ENCODE measurements at places on chromosomes 1 and 21.
A peak's percentile ranks its signal among the peaks of the same experiment; 100 is the strongest.

DNA sequence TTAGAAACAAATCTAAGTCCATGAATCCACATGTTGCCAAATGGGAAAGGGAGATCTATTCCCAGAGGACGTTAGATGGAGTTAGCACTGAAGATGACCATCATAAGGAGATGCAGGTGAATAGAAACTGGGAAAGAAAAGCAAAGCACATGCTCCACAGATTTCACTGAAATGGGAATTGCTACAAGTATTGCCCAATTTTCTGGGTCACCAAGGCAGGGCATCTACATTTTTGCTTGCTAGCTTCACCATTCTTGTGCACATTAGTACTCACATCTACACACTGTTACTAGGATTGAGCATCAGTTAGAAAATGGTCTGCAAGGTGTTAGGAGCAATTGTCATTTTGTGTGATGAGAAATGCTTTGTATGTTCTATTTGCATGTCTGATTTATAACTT lies 99.1 kb downstream of the JAK1 start:
- DNase-seq: no peak

GRCh38 chr1:185565302-185565701 lies 168.9 kb upstream of the HMCN1 start:
- DNase-seq: peak; percentile 63

GRCh38 chr1:195939844-195940243 lies 668.4 kb downstream of the KCNT2 start:
- peak; percentile 2 for DNase-seq

DNA sequence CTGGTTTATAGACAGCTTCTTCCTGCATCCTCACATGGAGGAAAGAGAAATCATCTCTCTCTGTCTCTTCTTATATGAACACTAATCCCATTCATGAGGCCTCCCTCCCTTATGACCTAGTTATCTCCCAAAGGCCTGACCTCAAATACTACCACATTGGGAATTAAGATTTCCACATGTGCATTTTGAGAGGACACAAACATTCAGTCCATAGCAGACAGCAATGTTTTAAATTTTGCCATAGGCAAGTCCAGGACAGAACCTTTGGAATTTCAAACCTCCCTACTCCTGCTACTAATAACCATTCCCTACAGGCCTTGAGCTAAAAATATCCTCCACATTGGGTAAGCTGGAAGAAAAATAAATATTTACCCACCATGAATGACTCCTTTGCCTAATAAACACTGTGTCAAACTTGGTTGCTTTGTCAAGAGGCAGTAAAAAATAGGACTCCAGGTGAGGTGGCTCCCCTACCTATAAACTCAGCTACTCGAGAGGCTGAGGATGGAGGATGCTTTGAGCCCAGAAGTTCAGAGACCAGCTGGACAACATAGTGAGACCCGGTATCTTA lies 113.7 kb downstream of the ZNF281 start:
- no peak for DNase-seq

DNA sequence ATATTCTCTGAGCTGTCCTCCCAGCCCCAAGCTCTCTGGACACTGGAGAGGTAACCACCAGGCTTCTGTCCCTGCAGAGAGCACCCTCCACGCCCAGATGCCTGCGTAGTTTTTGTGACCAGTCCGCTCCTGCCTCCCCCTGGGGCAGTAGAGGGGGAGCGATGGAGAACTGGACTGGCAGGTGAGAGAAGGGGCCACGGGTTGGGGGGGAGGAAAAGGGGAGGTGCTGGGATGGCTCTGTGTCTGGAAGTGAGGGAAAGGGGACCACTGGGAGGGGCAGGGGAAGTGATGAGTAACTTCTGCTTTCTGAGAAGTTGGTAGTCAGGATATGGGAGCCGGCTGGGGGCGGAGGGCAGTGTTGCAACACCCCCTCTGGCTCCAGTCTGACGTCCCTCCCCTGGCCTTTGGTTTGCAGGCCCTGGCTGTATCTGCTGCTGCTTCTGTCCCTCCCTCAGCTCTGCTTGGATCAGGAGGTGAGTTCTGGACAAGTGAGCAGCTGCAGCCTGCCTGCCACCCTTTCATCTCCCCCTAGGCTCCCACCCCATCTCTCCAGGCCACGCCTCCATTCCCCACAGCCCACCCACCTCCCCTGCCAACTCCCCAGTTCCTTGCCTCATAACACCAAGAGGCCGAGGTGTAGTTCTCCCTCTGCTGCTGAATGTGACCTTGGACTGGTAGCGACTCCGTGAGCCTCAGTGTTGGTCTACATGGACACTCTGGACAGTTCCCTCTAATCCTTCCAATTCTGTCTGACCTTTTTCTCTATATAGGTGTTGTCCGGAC lies 3.1 kb downstream of the ADAMTSL4 start:
- peak; percentile 50 for DNase-seq

DNA sequence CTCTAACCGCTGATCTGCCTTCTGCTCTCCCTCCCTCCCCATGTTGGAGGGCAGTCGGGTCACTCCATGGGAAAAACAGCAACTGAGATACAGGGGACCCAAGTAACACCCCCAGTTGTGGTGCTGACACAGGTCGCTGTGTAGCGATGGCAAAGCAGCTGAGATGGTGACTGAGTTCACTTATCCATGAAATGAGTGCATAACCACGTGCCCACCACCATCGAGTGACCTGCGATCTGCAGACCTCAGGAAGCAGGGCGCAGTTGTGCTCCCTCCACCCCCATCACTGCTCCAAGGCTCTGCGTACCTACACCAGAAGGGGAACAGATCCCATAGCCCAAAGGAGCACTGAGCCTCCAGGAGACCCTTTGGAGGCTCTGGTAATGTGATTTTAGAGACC lies 31.1 kb downstream of the KCNN3 start:
- no peak for DNase-seq

DNA sequence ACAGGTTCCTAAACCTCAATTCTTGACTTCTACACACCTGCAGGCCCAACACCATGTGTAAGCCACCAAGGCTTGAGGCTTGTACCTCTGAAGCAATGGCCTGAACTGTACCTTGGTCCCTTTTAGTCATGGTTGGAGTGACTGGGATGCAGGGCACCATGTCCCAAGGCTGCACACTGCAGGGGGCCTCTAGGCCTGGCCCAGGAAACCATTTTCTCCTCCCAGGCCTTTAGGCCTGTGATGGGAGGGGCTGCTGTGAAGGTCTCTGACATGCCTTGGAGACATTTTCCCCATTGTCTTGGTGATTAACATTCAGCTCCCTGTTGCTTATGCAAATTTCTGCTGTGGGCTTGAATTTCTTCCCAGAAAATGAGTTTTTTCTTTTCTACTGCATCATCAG lies 75.8 kb upstream of the ZNF678 start:
- no peak for DNase-seq

GRCh38 chr1:243931957-243932356 lies 81.9 kb upstream of the AKT3 start:
- DNase-seq: no peak

GRCh38 chr1:119108988-119109387 lies 31.5 kb downstream of the WARS2 start:
- no peak for DNase-seq

- no peak for DNase-seq
Measured at GRCh38 chr1:39453603-39454002, 37.8 kb upstream of the BMP8A start.

GRCh38 chr1:17137441-17137840 lies 18.2 kb upstream of the PADI2 start:
- DNase-seq: no peak

DNA sequence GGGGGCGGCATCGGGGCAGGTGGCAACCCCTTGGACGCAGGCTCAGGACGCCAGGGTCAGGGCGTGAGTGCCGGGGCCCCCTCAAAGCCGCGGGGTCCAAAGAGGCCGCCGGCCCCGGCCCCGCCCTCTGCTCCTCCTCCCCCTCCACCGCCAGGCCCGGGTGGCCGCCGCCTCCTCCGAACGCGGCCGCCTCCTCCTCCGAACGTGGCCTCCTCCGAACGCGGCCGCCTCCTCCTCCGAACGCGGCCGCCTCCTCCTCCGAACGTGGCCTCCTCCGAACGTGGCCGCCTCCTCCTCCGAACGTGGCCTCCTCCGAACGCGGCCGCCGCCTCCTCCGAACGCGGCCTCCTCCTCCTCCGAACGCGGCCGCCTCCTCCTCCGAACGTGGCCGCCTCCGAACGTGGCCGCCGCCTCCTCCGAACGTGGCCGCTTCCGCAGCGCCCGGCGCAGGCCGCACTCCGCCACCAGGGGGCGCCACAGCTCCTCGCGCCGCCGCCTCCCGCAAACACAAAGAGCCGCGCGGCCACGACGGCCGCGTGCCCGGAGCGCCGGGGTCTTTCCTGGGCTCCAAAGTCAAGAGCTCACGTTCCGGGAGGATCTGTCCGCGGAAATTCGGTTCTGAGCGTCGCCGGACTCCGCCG lies 19.3 kb upstream of the SAMD11 start:
- DNase-seq: peak; percentile 51

GRCh38 chr1:208326033-208326432 lies 81.8 kb upstream of the PLXNA2 start:
- DNase-seq: no peak

DNA sequence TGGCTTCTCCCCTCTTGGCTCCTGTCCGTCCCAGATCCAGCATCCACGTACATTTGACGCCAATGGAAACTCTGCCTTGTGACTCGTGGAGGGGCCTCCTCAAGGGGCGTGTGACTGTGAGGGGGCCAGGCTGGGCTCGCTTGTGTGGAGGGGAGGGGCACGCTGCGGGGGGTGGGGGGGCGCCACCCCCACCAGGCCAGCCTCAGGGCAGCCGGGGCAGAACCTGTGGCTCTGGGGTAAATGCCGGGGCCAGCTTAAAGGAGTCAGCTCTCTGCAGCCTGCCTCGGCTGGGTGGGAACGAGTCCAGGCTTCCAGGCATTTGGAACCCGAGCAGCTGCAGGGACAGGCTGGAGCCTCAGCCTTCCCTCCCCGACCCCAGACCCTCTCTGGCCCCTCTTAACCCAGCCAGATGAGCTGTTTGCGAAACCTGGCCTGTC lies 94.1 kb downstream of the SIK1 start:
- no peak for DNase-seq

DNA sequence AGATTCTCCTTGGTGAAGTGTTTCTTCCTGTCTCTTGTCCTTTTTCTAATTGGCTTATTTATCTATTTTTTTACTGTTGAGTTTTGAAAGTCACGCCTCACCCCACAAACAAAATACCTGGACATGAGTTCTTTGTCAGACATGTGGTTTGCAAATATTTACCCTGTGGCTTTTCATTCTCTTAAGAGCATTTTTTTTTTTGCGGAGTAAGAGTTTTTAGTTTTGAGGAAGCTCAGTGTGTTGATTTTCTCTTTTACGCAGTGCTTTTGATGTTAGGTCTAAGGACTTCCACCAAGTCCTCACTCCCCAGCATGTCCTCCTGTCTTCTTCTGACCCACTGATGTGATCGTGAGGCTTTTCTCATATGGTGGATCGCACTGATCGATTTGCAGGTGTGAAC lies 7.6 kb downstream of the DFFB start:
- DNase-seq: no peak

GRCh38 chr1:153288634-153289275 lies 24.0 kb downstream of the PGLYRP3 start:
- DNase-seq: peak; percentile 2

DNA sequence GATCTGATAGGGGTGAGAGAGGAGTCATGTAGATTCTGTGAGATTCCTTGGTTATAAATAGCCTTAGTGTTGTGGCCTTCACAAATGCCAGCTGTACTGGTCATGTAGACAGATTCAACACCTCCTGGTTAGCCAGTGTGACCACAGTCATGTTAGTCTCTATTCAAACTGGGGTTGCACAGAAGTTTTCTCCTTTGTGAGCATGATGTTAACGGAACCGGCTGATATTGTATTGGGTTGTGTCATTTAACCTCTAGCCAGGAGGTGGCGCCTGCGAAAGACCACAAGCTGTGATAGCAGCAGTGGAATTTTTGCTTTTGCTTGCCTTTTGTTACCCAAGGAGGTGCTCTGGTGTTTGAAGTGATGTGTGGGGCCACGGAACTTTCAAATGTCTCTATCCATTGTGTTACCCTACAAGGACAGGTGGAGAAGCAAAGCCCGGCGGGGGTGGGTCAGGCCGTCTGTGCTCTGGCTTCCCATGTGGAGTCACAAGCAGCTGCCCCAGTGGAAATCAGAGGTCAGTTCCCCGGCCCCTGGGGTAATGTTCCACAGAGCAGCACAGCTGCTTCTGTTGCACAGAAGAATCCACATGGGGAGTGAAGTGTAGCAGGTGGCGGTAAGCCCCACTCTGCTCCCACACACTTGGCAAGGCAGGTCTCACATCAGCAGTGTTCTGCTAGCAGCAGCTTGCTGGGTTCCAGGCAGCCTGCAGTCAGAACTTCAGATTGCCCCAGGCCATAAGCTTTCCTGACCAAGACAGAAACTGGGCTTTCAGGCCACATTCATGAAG lies 112.6 kb downstream of the ADAMTS1 start:
- DNase-seq: peak; percentile 34

DNA sequence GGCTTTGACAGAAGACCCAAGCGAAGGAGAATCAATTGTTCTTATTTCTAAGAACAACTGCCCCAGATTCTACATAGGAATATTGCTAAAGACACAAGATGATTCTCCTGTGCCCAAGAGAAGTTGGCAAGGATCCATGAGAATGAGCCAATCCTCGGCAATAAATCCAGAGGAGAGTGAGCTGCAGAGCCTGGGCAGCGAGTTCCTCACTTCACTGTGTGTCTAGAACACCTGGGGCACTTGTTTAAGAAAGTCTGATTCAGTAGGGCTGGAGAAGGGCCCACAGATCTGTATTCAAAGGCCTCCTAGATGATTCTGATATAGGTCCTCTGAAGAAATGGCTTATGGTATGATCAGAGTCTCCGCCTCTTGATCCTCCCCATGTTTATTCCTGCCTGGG lies 31.8 kb downstream of the GADD45A start:
- DNase-seq: no peak

DNA sequence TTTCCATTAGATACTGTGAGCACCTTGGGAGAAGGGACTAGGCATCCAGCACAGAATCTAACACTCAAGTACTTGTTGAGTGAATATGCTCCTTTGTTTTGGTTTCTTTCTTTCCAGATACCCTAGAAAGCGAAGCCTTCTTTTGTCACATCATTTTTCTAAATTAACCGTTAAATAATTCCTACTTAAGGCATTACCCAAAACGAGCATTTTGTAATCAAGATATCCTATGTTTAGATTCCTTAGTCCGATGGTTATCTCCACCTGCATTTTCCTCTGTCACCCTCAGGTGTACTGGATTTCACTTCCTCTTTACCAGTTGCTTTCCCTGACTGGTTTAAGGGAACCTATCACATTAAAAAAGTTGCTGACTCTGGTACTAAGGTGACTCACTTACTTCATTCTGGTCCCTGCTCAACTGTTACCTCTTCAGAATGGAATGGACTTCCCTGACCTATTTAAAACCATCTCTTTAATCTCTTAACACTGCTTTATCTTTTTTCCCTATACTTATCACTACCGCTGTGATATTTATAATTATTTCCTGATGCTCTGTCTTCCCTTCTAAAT lies 3.2 kb downstream of the B3GALNT2 start:
- no peak for DNase-seq

GRCh38 chr1:31249854-31250253 lies 10.2 kb upstream of the NKAIN1 start:
- DNase-seq: peak; percentile 89

DNA sequence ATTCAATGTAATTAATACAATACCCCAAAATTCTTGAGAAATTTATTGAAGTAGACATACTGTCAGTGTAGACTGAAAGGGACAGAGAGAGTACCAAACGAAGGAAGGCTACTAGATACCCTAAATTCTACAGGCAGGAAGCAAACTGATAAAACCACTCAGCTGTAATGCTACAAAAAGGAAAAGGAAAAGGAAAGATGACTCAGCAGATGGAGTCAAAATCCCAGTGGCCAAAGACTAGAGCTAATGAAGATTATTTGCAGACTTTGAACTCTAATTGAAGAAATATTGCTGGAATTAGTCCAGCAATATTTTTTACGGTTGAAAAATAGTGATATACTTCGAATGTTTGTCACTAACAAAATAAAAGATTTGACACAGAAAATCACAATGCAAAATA lies 671.9 kb downstream of the BRINP3 start:
- DNase-seq: no peak

GRCh38 chr1:25809929-25810328 lies 9.8 kb upstream of the MTFR1L start:
- no peak for DNase-seq

All from cerebellar cortex (tissue), 1 donor.